ENCODE measurements at places on chromosomes 3 and 15.

DNA sequence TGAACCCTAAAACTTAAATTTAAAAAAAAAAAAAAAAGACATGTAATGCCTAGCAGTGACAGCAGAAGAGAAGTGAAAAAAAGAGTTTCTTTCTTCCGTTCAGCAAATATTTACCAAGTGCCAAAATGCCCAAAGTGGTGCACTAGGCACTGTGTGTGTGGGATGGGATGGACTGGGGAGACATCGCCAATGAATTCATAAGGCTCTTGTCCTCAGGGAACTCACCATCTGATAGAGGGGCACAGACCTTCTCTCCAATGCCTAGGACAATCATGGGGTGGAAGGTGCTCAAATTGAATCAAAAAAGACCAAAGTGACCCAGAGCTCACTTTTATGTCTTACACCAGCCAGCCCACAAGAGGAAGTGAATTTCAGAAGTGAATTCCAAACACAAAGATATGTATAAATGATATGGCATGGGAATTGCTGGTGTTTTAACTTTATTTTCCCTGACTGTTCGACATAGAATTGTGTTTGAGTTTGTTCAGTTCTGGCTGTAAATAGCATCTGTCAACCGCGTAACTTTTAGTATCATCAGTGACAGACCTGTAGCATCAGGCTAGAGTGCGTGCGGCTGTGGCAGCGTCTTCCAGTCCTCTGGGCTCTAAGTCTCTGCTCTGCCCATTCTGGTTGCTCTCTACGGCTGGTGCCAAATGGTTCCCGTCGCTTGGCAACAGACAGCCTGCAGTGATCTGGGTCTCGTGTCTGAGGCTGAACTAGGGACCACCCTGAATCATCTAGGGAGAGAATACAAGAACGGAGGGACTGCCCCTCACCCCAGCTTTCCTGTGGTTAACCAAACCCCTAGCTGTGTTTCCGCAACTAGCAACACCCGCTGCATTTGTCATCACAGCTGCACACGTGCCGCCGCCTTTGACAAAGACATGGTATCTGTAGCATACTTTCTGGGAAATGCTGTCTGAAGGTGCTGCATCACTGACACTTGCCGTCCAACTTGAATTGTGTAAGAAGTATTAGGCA lies 154.0 kb upstream of the THBS1 start:
- no peak for DNase-seq

DNA sequence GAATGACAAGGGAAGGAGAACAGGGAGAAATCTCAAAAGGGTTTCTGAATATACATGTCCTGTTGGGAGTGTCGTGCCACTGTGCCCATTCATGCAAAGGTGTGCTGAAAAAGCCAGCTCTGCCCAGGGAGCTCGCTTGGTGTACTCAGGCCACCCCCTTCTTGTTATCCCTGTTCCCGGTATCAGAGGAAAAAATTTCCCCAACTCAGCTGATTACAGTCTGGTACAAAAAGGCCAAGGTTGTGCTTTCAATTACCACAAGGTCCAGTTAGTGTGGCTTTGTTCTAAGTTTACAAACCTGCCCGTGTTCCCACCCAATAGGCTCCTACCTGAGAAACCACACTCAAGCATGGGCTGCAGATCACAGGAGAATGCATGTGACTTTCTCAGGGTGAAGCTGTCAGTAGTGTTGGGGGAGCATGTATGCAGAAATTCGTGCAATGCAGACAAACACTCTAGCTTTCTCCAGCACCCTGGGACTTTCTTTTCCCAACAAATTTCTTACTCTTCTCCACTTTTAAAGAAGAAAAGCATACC lies 648.5 kb downstream of the NR2F2 start:
- no peak for DNase-seq

DNA sequence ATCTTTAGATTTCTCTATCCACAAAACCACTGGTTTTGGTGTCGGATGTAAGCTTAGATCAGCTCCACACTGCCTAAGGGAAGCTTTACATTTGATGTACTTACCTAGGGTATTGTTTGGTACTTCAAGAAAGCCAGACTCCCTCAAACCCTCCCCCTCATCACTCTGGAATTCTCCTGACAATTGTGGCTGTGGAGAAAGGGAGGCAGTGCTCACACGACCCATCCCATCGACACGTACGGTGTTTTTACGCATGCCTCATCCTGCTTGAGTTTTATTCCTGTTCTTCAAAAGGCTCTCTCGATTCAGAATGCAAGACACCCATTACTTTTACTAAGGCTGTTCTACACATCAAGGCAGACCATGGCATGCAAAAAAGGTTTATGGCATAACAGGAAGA lies 67.3 kb upstream of the ONECUT1 start:
- no peak for DNase-seq

DNA sequence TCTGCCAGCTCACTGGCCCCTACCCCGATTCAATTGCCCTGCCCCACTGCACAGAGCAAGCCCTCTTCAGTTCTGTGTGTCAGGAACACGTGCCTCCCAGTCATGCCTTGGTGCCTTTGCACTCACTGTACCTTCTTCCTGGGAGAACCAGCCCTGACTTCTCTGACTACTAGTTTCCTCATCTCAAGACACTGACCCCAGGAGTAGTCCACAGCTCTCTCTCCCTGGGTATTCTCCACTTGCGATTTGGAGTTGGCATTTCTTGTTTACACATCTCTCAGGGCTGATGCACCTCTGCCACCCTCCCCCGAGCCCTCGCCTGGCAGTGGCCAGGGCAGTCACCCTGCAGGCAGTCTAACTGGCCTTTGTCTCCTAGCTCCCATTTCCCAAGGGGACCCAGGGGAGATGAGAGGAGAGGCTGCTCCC lies 5.7 kb downstream of the CISH start:
- DNase-seq, result no peak
